Activated gamma-delta T cell treated with Interleukin-2 at 50 U/mL for 16 hours (primary cell): ENCODE measurements at places on chromosomes 4 and X.

DNA sequence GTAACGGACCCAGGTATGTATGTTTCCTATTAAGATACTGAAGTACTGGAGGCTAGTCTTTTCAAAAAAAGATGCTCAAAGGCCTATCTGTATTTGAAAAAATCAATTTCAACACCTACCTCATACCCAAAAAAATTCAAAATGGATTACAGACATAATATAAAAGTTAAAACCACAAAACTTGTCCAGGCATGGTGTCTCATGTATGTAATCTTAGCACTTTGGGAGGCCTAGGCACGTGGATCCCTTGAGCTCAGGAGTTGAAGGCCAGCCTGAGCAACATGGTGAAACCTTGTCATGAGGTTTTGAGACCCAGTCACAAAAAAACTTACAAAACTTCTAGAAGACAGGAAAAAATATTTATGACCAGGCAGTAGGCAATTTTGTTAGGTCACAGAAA lies 16.7 kb downstream of the RBMX start:
- no peak for DNase-seq

- no peak for DNase-seq
Measured at GRCh38 chr4:112819729-112820128, 182.8 kb downstream of the LARP7 start.

DNA sequence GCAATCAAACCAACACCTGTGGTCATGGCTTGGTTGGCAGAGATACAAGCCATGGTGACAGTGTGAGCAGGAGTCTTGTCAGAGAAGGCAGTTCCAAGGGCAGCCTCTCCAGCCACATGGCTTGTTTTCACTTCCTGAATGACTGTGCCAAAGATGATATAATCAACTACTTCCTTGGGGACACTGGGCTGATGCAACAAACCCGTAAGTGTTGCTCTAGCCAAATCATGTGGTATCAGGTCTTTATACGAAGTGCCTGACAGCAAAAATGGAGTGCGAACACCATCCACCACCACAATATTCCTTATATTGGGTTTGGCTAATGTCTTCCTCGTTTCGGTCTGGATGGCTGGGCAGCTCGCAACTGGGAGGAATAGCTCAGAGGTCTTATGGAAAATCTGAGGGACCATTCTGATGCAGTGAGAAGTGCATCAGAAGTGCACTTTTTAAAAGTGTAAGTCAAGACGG lies 922.0 kb downstream of the NLGN4X start:
- no peak for DNase-seq

DNA sequence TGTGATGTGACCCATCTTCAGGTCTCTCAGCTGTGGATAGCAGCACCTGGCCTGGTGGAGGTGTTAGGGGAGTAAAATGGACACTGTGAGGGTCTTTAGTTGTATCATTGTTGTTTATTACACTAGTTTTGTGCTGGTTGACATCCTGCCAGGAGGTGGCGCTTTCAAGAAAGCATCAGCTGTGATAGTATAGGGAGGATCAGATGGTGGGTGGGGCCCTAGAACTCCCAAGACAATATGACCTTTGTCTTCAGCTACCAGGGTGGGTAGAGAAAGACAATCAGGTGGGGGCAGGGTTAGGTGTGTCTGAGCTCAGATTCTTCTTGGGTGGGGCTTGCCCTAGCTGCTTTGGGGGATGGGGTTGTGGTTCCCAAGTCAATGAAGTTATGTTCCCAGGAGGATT lies 162.8 kb downstream of the PPP1R2C start:
- DNase-seq, result peak; percentile 13

DNA sequence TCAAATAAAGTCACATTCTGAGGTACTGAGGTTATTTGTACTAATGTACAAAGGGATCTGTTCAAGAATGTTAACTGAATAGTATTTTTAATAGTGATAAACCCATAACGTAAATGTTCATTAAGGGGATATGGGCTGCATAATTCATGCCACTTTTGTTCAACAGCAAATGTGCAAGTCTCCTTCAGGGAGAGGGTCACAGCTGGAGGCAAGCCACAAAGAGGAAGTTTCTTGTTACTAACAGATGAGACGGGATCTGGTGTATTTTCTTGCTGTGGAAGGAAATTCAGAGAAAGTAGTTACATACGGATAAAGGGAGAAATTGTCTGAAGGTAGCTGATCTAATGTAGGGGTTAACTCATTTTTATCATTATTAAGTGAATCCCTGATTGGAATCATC lies 10.0 kb downstream of the ZFP42 start:
- DNase-seq, result no peak

DNA sequence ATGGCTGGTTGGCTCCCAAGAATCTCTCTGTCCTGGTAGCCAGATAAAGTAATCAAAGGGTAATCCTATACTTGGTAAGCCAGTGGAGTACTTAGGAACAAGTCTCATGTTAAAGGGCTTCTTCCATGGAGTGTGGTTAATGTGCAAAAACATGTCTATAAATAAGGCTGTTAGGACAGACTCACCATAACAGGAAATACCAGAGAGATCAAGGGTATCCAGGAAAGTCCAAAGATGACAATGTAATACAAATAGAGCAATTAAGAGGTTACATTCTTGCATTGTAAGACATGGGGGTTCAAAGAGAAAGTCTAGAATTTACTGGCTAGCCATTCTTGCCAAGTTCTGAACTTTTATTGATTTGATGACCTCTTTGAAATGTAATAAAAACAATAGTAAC lies 61.9 kb upstream of the ZCCHC13 start:
- DNase-seq, result no peak

DNA sequence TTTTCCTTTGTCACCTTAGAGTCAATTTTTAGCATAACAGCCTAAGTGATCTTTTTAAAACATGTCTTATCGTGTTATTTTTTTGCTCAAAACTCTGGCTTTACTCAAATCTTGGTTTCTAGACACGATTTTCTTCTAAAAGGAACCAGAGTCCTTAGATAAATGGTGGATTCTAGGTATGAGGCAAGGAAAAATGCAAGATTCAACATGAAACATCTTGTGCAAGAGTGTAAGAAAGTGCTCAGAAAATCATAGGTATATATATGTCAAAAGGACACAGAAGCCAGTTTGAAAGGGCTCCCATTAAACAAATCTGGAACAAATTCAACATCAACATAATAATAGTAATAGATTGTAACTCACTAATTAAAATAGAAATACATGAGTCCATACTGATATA lies 8.1 kb upstream of the ADGRG4 start:
- no peak for DNase-seq

- no peak for DNase-seq
Measured at GRCh38 chr4:81758574-81759264, 287.0 kb upstream of the RASGEF1B start.

DNA sequence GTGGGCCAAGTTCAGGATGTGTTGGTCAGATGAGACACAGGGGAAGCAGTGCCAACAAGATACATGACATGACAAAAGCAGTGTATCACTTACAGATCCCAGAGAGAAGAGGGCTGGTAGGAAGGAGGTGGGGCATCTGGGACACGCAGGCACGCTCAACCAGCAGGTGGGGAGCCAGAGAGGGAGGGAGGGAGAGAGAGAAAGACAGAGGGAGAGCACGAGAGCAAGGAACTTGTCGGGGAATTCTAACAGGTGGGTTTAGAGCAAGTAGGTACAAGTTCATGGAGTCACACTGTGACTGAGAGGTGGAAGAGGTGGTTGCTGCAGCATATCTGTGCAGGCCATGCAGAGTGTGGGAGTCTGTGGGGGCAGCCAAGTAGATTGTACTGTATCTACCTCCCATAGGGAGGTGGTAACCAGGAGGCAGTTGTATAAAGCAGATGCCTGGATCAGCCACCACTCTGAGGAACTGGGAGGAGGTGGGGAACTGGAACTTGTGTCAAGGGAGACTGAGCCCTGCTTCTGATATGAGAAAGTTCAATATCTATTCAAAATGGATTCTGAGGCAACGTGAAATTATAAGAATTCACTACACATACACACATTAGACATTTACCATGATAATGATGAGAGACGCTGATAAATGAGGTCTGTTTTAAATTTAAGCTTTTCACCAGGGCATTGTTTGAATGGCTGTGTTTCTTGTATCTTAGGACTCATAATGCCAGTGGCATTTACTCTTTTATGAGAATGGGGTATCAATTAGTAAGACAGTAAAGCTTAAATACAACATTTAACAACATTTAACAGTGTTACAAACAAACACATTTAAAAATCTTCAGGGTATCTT lies 43.7 kb downstream of the BBS12 start:
- no peak for DNase-seq

GRCh38 chrX:136250191-136251040 lies 784 bp downstream of the MAP7D3 start:
- DNase-seq, result peak; percentile 6

DNA sequence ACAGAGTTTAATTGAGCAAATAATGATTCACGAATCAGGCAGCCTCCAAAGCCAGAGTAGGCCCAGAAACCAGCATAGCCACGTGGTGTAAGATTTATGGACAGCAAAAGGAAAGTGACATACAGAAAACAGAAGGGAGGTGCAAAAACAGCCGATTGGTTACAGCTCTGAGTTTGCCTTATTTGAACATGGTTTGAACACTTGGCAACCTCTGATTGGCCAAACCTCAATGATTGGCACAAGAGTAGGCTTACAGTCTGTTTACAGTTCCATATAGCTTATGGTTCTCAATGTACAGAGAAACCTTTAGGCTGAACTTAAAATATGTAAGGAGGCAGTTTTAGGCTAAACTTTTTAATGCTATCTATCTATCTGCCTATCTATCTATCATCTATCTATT lies 394.8 kb downstream of the CFAP47 start:
- DNase-seq, result no peak

DNA sequence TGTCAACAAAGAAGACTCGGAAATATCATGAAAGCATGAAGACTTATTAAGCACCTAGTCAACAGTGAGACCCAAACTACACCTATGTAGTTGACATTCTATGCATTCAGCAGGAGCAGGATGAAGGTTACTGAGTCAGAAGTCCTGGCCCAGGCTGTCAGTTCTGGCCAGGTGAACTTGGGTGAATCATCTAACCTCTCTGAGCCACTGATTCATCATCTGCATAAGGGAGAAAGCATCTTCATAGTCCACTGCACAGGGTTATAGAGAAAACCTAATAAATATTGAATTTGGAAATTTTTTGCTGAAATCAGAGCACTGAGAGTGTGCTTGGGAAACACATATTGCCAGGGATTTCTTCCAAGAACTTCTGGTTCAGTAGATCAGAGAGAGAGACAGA lies 296.0 kb upstream of the SFRP2 start:
- no peak for DNase-seq

DNA sequence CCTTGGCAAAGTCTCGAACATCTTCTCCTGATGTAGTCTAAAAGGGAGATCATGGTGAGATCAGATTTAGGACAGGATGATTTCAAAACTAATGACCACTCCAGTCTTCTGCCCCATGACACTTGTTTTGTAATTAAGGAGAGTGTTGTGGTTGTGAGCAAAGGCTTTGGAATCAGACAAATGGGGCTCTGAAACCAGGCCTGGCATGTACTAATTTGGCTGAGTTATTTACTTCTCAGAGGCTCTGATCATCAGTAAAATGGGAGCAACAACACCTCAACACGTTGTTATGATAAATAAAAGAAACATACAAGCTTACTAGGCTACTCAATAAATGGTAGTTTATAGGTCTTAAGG lies 106.9 kb upstream of the FTHL17 start:
- no peak for DNase-seq

DNA sequence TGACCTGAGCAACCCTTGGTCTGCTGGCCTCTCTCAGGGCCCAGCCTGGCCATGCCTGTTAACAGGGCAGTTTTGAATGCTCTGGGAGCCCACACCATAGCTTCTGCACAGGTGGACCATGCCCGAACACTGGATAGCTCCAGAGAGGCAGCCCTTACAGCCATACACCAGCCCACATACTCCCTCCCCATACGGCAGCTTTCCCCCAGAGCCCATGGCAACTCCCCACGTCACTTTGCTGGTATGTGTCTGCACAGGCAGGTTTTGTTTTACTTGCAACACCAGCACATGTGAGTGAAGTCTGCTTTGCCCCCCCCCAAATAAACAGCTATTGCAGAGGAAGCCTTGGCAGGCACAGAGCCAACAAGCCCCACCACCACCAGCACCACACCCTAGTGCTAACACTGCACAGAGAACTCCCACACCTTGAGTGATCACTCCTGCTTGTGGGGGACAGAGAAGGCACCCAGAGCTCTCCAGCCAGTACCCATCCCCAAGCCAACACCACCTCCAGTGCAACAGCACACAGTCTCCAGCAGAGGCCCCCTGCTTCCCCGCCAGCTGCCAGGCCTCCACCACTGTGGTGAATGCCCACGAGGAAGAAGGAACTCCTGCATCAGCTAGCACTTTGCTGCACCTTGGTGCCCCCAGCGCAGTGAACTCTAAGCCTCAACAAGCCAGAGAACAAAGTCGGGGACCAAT lies 87.3 kb downstream of the STPG2 start:
- no peak for DNase-seq

DNA sequence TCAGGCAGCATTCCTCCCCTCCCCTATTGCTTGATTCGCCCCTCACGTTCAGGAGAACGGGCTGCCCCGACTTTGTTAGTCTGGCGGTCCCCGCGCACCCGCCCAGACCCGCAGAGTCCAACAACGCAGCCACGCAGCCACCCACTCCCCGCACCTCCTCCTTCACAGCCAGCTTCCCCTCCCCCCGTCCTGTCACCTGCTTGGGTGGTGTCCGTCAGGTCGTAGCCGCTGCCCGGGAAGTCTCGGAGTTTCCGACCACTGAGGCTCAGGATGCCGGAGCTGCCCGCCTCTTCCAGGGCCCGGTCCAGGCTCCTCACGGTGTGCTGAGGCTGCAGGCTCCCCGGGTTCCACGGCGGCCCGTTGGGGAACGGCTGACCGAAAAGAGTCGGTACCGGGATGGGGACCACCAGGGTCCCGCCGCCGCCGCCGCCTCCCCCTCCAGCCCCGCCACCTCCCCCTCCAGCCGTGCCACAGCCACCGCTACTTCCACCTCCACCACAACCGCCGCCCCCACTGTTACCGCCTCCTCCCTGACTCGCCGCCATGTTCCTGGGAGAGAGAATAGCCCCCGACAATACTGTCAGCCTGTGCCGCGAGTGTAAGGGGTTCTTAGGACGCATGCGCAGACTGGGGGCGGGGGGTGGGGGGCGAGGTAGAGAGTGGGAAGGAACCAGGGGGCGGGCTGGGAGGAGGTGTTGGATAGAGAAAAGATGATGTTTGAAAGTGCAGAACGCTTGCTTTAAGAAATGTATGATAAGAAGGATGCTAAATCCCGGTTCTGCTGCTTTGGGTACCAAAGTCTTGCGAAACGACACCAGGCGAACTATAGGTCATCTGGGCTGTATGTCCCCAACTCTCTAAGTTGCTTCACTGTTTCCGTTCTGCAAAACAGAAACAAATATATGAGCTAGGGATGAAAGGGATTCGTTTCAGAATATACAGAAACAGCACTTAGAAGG lies at the start of gene LRCH2:
Gene LRCH2, minus strand, starts transcription at position 600 of the 959 bp plus-strand sequence. Its CDS starts 55 bp downstream, at position 545.
- DNase-seq, result no peak
